Right hindlimb (tissue), 1 donor: ENCODE measurements at places on chromosomes 6 and 20.

- no peak for DNase-seq
Measured at GRCh38 chr20:34033903-34034302, 40.2 kb downstream of the RALY start.

- DNase-seq = no peak
Measured at GRCh38 chr6:150200428-150201100, 57.7 kb downstream of the PPP1R14C start.

DNA sequence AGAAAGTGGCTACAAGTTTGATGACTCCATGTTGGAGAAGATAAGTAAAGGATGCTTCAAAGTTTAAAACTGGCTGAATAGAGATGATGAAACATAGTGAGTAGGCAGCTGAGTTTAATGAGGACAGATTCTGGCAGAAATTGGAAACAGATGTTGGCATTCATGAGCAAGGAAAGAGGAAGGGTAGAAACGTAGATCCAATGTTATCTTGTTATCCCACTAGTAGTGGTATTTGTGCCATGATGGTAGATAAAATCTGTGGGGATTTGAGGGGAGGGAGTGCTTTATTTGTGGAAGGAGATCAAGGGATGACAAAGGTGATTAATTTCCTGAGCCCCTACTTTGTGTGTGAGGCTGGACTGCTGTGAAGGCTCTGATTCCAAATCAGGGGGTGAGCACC lies 69.5 kb downstream of the MRAP2 start:
- no peak for DNase-seq

- DNase-seq = no peak
Measured at GRCh38 chr6:48151142-48151541, 40.1 kb upstream of the PTCHD4 start.

DNA sequence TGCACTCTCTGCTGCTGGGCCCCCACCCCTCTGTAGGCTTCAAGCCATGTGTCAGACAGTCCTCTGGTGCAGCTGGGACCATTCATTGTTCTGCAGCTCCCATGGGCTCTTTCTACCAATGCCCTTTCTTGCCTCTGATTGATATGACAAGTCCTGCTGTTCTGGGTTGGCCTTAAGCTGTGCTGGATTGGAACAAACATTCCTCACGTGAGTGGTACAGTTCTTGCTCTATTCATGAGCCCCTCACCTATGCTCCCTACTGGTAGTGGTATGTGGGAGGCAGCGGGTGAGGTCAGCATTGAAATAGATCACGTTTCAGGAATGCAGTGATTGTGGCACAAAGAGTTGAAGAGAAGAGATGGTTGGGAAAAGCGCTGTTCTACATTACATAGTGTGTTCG lies 48.8 kb upstream of the RALY start:
- DNase-seq = no peak

- DNase-seq = no peak
Measured at GRCh38 chr20:23225407-23226060, 125.1 kb upstream of the NXT1 start.

- DNase-seq = no peak
Measured at GRCh38 chr20:58869662-58870227, 17.2 kb downstream of the GNAS start.

GRCh38 chr20:9301129-9302090 lies 213.0 kb upstream of the LAMP5 start:
- no peak for DNase-seq

GRCh38 chr20:11329271-11329670 lies 588.4 kb upstream of the BTBD3 start:
- no peak for DNase-seq

- DNase-seq = no peak
Measured at GRCh38 chr20:53948383-53949318, 121.7 kb downstream of the BCAS1 start.

DNA sequence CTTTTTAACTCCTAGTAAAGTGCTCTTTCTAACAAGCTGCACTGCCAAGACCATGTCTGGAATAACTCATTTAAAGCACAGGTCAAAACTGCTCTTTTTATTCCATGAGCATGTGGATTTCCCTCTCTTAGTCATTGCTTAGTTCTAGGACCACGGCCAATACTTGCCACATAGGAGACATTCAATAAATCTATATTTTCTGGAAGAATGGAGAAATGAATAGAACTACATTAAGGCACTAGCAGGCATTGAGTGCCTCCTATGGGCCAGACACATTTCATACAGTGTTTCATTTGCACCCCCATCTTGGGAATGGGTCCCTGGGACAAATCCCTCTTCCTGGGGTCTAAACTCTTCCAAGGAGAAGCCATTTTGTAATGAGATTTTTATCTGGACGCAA lies 552.8 kb upstream of the CITED2 start:
- DNase-seq = no peak

GRCh38 chr6:130903007-130903406 lies 75.8 kb downstream of the SMLR1 start:
- DNase-seq = no peak

DNA sequence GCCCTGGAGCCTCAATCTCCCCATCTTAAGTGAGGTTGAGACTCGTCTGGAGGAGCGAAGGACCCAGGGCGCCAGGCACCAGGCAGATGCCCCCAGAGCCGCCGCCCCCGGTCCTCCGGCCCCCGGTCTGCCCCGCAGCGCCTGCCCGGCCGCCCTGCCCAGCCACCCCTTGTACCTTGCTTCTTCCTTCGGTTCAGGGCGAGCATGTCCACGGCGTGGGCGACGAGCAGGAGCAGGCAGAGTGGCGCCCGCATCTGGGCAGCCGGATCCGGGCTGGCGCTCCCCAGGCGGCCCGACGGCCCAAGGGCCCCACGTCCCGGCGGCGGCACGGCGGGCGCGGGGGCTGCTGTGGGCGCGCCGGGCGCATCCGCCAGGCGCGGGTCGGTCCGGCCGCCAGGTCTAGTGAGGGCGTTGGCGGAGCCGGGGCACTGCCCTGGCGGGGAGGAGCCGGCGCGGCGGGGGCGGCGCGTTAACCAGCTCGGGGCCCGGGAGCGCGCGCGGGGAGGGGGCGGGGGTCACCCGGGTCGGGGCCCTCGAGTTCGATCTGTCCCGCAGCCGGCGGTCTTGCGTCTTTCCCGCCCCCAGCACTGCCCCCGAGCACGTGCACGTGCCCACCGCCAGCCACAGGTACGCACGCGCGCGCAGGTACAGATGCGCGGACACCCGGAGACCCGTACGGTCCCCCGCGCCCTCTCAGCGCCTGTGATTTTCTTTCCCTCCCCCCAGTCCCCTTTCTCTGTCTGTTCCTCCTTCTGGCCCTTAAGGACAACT lies at the start of gene RSPO4:
Gene RSPO4 (minus strand): TSS at position 401 of the 771 bp plus-strand sequence. CDS start 147 bp downstream, at position 254.
- DNase-seq = no peak

GRCh38 chr6:12601881-12602280 lies 114.7 kb upstream of the PHACTR1 start:
- no peak for DNase-seq

DNA sequence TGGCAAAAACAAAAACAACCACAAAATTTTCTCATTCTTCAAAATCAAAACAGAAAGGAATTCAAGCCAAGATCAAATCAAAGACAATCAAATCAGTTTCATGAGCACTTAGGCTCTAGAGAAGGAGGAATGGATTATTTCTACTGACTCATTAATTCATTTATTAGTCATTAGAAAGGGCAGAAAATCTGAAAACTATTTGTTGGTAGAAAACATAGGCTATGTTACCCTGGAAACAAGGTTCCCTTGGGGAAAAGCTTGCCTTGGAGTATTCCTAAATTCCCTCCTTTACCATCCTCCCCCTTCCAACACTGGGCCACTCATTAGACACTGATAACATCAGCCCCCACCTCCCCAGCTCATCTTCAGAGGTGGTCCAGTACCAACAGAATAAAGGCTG lies 17.5 kb downstream of the KIF16B start:
- no peak for DNase-seq

- no peak for DNase-seq
Measured at GRCh38 chr6:158556113-158556512, 3.8 kb upstream of the TMEM181 start.

- DNase-seq = peak; percentile 76
Measured at GRCh38 chr20:38278131-38278530, 17.6 kb upstream of the KIAA1755 start.

- DNase-seq = peak; percentile 85
Measured at GRCh38 chr20:45911486-45912343, at the start of gene PLTP. TSS of gene PLTP (minus strand) at chr20:45912155. CDS start at chr20:45911452, 703 bp downstream.

- no peak for DNase-seq
Measured at GRCh38 chr6:147381712-147382111, 126.8 kb upstream of the SAMD5 start.

- DNase-seq = no peak
Measured at GRCh38 chr6:43801495-43802181, 31.6 kb downstream of the VEGFA start.

DNA sequence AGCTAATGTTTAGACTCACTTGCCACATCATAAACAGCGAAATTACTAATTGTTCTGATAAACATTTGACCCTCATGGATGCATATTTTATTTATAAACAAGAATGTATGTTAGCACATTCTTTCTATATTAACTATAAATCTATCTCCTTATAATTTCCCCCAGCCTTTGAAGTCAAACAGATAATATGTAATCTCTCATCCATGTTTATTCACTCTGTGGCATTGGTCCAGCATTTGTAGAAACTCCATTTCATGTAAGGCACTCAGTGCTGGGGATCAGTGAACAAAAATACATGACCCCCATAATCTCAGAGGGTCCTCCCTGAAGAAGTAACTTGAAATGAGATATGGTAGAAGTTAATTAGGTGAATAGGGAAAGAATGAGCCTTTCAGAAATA lies 856.9 kb downstream of the EYS start:
- no peak for DNase-seq

DNA sequence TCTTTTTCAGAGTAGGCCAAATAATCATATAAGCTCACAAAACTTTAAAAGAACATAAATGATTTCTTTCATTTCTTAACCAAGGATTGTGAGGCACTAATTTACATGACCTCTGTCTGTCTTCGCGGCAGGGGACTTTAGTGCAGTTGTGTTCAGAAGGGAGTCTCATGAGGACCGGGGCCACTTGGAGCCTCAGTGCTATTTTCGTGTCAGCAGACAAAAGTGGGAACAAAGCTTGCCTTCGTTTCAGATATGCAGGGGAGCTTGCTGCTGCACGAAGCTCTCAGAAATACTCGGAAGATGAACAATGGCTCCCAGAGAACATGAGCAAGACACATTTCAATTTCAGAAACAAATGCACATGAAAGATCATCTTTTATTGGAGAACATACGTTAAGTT lies 497.0 kb downstream of the CDH26 start:
- DNase-seq = no peak

- DNase-seq = peak; percentile 71
Measured at GRCh38 chr6:20402342-20403069, 827 bp downstream of the E2F3 start.

DNA sequence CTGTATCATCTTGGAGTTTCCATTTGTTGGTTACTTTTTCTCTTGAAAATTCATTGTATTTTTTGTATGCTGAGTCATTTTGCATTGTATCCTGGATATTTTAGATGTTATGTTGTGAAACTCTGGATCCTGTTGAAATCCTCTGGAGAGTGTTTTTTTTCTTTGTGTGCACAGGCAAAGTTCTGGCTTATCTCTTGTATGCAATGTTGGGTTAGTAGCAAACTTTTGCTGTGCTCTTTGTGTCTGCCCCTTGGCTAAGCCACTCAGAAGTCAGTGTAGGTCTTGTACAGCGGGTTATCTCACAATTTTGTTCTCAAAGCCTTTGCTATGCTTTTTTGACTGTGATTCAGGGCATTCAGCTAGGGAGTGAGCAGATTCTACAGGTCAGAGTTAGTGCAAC lies 29.1 kb upstream of the LMBRD1 start:
- DNase-seq = no peak

GRCh38 chr6:41457303-41457670 lies 88.9 kb upstream of the FOXP4 start:
- DNase-seq = no peak

DNA sequence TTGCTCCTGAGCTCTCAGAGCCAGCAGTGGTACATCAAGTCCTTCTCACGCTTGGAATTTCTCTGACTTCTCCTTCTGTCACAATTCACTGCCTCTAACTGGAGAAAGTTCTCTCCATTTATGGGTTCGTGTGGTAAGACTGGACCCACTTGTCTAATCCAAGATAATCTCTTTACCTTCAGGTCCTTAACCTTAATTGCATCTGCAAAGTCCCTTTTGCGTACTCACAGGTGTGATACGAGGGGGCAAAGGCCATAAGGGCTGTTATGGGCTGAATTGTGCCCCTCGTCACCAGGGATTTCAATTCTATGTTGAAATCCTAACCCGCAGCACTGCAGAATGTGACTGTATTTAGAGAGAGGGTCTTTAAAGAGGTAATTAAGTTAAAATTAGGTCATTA lies 27.5 kb upstream of the TBC1D22B start:
- DNase-seq = no peak

DNA sequence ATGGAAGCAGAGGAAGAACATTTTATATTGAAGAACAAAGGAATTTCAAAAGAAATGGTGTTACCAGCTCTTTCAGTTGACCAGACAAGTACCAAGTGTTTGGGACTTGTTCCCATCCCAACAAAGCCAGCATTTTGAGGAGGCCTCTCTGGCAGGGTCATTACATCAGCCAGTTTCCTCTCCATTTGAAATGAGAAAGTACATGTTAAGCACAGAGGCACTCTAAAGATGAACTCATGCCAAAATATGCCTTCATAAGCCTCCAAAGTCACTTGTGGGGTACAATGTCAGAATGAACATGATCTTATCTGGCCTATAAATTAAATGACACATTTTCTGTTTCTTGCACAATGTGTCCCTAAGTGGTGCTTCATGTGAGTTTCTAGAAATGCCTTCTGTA lies 223.9 kb downstream of the PRL start:
- no peak for DNase-seq

DNA sequence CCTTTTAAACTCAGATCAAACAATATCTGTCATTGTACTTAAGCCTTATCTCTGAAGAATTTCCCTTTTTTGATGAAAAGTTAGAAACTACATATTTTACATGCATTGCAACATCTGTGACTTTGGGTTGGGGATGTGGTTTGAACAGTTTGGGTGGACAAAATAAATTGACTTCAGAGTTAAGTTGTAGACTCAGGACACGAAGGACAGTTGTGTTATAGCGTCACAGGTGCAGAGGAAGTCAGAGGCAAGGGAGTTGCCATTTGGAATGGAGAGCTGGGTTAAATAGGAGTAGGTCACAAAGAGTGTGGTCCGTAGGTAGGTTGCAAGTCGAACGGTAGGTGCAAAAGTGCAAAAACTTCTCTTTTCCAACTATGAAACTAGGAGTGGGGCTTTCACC lies 46.0 kb downstream of the ZFAND3 start:
- no peak for DNase-seq

- DNase-seq = no peak
Measured at GRCh38 chr6:83008626-83009025, 57.0 kb downstream of the UBE3D start.

DNA sequence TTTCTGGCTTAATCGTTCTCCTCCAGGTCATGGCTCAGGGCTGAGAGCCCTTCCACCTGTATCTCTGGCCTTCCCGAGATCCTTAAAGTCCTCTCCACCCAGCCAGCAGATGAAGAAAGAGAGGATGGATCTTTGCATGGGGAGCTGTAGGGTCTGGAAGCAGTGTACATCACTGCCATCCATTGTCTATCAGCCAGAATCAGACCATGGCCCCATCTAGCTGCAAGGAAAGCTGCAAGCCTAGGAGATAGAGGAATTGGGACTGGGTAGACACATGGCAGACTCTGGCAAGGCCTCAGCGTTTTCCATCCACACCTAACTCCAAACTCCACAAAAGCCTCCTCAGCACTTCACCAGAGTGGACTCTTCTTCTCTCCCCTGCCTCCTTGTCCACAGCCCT lies 113.8 kb upstream of the MAFB start:
- DNase-seq = no peak

- no peak for DNase-seq
Measured at GRCh38 chr6:106385530-106385929, 25.0 kb downstream of the CRYBG1 start.

GRCh38 chr6:147468634-147469033 lies 39.9 kb upstream of the SAMD5 start:
- no peak for DNase-seq

GRCh38 chr6:12174878-12175277 lies 115.3 kb upstream of the EDN1 start:
- DNase-seq = no peak
